ENCODE measurements at places on chromosomes 2 and 18.

- H3K4me1 ChIP-seq = no peaks in the 10 kb centered on the region
- no peak for DNase-seq
- no peak overlapping the region for H3K4me3 ChIP-seq
Observed at GRCh38 chr2:128495996-128496547, 177.4 kb upstream of the HS6ST1 start.

DNA sequence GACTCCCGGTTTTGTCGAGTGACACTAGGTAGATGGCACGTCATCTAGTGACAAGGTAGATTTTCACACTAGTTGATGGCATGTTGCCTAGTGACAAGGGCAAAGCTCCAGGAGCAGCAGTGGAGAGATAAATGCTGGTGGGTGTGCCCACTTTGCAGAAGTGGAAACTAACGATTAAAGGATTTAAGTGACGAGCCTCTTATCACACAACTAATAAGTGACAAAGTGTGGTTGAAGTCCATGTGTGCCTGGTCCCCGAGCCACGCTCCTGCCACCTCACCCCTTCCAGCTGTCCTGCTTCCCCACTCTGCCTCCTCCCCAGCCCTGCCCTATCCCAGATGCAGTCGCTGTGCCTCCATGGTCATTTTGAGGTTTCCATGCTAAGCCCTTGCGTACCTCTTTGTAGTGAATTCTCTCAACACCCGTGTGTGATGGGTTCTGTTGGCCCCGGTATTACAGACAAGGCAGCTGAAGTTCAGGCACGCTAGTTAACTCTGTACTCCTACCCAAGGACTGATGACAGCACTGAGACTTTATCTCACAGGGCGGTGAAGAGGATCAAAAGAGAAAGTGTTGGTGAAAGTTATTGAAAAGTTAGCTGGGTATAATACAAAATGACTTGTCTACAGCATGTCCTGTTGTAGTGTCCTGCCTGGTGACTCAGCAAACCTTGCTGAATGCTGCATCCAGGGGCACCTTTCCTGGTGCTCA is 113.4 kb upstream of the GLI2 start:
- no peaks in the 10 kb centered on the region for H3K36me3 ChIP-seq
- H3K4me3 ChIP-seq = no peak overlapping the region
- H3K4me1 ChIP-seq = no peaks in the 10 kb centered on the region
- H3K27ac ChIP-seq = no peak overlapping the region
- no peaks in the 10 kb centered on the region for H3K27me3 ChIP-seq

- H3K4me3 ChIP-seq = no peak overlapping the region
- H3K36me3 ChIP-seq = no peaks in the 10 kb centered on the region
- no peaks in the 10 kb centered on the region for H3K4me1 ChIP-seq
- no peaks in the 10 kb centered on the region for H3K27me3 ChIP-seq
- DNase-seq = no peak
Observed at GRCh38 chr2:1937066-1937465, 192.8 kb upstream of the PXDN start.

- H3K4me1 ChIP-seq = peaks cover 11% of the 10 kb centered on the region
- H3K36me3 ChIP-seq = no peaks in the 10 kb centered on the region
- no peaks in the 10 kb centered on the region for H3K27me3 ChIP-seq
Observed at GRCh38 chr18:31658670-31659575, 25.5 kb downstream of the B4GALT6 start.

DNA sequence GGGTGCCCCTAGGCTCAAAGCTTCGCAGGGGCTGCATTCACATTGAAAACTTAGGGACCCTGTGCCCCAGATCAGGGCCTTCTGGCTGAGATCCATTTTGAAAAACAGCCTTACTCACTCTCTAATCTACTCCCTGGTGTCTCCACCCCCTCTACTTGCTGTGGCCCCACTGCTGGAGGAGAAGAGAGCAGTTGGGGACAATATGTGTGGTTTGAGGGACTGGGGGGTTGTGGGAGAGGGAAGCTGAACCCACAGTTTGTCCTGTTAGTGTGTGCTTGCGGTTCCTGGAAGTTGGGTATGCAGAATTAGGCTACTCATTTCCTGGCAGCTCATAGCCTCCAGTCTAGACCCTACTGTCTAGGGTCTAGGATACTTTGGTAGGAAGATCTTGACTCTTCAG is 211.4 kb downstream of the PRKCE start:
- DNase-seq = no peak
- H3K36me3 ChIP-seq = no peaks in the 10 kb centered on the region
- H3K4me3 ChIP-seq = no peak overlapping the region
- peaks cover 19% of the 10 kb centered on the region for H3K4me1 ChIP-seq

DNA sequence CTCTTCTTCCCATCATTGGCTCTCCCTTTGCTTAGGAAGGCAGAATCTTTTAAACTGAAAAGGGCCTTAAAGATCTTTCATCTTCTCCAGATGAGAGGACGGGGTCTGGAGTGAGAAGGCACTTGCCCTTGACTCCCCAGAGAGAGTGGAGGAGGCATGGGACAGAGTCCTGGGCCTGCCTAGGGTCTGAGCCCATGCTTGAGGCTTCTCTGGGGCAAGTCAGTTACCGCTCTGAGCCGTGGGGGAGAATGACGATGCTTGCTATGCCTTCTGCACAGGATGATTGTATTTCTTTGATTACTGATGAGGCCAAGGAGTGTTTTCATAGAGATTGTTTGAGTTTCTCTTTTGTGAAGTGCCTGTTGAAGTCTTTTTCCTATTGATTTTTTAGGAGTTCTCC is 921 bp downstream of the PLB1 start:
- no peaks in the 10 kb centered on the region for H3K27me3 ChIP-seq
- no peaks in the 10 kb centered on the region for H3K4me1 ChIP-seq
- H3K36me3 ChIP-seq = no peaks in the 10 kb centered on the region
- no peak overlapping the region for H3K27ac ChIP-seq

DNA sequence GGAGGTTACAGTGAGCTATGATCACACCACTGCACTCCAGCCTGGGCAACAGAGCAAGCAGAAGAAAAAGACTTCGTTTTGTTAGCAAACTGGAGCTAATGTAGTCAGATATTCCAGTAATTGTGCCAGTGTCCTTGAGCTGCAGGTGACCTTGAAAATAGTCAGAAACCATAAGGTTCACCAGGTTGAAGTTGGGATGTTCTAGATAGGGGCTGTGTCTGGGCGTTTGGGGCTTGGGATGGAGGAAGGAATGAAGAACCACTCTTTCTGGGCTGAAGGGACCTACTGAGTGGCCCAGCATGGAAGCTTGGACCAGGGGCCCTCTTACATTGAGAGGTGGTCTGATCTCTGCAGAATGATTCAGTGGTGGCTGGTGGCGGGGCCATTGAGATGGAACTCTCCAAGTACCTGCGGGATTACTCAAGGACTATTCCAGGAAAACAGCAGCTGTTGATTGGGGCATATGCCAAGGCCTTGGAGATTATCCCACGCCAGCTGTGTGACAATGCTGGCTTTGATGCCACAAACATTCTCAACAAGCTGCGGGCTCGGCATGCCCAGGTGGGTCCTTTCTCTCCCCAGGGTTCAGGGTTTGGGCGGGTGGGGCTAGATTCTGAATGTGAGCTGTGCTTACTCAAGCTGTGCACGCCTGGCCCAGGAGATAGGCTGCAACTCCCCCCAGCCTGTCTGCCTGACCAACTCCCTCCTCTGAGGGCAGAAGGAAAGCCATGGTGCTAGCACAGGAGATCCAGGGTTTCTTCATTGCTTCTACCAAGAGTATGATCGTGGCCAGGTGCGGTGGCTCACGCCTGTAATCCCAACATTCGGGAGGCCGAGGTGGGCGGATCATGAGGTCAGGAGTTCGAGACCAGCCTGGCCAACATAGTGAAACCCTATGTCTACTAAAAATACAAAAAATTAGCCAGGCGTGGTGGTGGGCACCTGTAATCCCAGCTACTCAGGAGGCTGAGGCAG is 17.1 kb downstream of the CCT7 start:
- H3K36me3 ChIP-seq = no peaks in the 10 kb centered on the region
- no peak overlapping the region for H3K27ac ChIP-seq
- no peaks in the 10 kb centered on the region for H3K4me1 ChIP-seq
- DNase-seq = no peak
- no peak overlapping the region for H3K4me3 ChIP-seq

GRCh38 chr2:229903037-229903436 is 18.8 kb downstream of the TRIP12 start:
- H3K27me3 ChIP-seq = no peaks in the 10 kb centered on the region
- no peak overlapping the region for H3K27ac ChIP-seq
- H3K4me1 ChIP-seq = no peaks in the 10 kb centered on the region
- H3K36me3 ChIP-seq = no peaks in the 10 kb centered on the region

DNA sequence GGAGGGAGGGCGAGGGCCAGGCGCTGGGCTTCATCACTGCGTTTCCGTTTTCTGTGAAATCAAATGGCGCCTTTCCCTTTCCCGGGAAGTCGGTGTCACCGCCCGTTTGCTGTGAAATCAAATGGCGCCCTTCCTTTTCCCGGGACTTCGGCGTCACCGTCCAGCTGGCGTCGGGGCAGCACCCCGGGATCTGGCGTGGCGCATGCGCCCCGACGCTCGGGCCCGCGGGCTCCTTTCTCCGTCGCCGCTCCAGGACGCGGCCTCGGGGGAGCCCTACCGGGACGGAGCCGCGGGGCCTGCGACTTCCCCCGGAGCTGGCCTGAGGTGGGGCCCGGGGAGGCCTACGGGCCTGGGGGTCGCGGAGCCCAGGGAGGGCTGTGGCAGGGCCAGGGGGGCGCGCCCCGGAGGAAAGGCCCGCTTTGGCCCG is at the start of gene FAM228A:
Gene FAM228A (plus strand): TSS at position 203 of the 427 bp plus-strand sequence. CDS start 428 bp downstream, outside the sequence.
- H3K27ac ChIP-seq = no peak within 1 kb of the TSS
- no peaks in the 10 kb centered on the region for H3K36me3 ChIP-seq
- H3K27me3 ChIP-seq = no peaks in the 10 kb centered on the region

GRCh38 chr2:27653397-27653796 is 10.0 kb downstream of the SUPT7L start:
- H3K27me3 ChIP-seq = no peaks in the 10 kb centered on the region
- H3K4me3 ChIP-seq = no peak overlapping the region
- no peaks in the 10 kb centered on the region for H3K4me1 ChIP-seq
- DNase-seq = no peak

DNA sequence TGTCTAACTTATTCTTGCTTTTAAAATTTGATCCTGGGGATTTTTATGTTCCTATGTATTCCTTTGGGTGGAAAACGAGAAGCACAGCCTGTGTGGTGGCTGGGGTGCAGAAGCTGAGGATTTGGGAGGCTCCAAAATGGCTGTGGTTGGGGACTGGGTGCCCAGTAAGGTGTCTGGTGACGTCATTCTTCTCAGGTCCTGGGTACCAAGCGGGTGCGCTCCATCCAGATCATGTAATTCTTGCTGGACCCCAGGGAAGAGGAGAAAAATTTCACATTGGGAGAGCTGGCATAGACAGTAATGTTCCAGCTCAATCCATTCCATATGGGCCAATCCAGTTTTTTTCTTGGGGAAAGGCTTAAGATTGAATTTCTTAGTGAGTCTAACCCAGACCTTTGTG is 61.1 kb upstream of the THOC1 start:
- H3K4me1 ChIP-seq = no peaks in the 10 kb centered on the region
- H3K27ac ChIP-seq = no peak overlapping the region
- no peaks in the 10 kb centered on the region for H3K36me3 ChIP-seq
- H3K4me3 ChIP-seq = no peak overlapping the region
- DNase-seq = no peak
- H3K27me3 ChIP-seq = no peaks in the 10 kb centered on the region

DNA sequence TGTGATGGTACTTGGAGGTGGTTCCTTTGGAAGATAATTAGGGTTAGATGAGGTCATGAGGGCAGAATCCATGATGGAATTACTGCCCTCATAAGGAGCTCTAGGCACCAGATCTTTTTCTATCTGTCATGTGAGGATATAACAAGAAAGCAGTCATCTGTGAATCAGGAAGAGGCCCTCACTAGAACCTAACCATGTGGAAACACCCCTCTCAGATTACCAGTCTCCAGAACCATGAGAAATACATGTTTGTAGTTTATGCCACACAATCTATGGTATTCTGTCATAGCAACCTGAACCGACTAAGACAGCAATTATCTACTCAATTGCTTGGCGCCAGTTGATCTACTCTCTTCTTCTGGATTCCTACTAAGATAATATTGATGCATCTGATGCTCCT is 2.4 kb upstream of the SERPINB10 start:
- no peak overlapping the region for H3K27ac ChIP-seq
- H3K4me1 ChIP-seq = no peaks in the 10 kb centered on the region
- DNase-seq = no peak
- no peaks in the 10 kb centered on the region for H3K27me3 ChIP-seq
- H3K36me3 ChIP-seq = no peaks in the 10 kb centered on the region

DNA sequence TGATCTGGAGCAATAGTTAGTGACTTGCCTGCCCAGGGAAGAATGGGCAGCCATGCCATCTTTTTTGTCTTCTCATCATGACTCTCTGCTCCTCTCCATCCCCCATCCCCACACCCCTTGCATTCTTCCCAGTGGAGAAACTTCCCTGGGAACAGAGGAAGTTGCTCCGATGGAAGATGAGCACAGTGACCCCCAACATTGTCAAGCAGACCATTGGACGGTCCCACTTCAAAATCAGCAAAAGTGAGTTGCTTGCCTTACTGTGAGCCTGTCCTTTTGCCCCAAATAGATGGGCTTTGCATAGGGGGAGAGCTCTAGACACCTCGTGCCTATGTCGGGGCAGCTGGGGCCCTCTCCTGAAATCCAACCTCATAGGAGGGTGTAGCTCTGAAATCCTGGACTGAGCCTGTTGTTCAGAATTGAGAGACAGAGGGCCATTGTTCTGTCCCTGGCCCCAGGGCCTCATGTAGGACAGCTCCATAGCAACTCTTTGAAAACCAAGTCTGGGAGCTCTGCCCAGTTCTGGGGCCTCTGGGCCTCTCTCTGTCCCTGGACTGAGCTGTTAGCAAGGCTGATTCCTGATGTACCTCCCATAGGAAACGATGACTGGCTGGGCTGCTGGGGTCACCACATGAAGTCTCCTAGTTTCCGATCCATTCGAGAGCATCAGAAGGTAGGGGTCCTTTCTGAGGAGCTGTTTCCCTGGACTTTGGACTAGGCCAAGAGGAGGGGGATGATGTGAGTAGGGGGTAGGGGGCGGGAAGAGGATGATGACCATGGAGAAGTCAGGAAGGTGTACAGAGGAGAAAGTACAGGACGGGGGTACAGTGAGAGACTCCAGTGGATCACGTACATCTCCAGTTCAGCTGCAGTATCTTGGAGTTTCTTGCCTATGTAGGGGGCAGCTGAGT is 35.2 kb downstream of the TTLL4 start:
- H3K4me1 ChIP-seq = no peaks in the 10 kb centered on the region
- no peak overlapping the region for H3K4me3 ChIP-seq
- DNase-seq = no peak
- no peaks in the 10 kb centered on the region for H3K27me3 ChIP-seq
- H3K27ac ChIP-seq = peak overlapping the region; percentile 45

GRCh38 chr2:130820279-130820861 is 16.3 kb upstream of the ARHGEF4 start:
- peak overlapping the region; percentile 63 for H3K27ac ChIP-seq
- no peak overlapping the region for H3K4me3 ChIP-seq
- H3K27me3 ChIP-seq = no peaks in the 10 kb centered on the region
- no peak for DNase-seq
- no peaks in the 10 kb centered on the region for H3K36me3 ChIP-seq

DNA sequence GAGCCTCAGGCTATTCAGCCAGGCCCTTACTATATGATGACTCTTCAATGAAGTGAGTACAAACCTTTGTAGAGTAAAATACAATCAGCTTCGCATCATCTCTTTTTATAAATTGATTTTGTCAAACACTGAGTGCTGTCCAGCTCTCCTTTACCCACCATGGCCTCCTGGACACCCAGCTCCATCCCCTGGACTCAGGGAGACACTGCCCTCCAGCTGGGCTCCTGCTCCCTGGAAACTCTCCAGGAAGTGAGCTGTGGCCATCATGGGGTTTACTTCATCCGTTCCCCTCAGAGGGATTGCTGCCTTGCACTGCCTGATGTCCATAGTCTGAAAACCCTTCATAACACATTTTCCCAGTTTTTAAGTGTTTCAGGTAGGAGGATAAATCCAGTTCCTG is 82.5 kb upstream of the XIRP2 start:
- H3K4me3 ChIP-seq = no peak overlapping the region
- no peak overlapping the region for H3K27ac ChIP-seq
- no peaks in the 10 kb centered on the region for H3K27me3 ChIP-seq
- no peaks in the 10 kb centered on the region for H3K36me3 ChIP-seq
- H3K4me1 ChIP-seq = no peaks in the 10 kb centered on the region
- DNase-seq = no peak
